Stimulated activated CD8-positive, alpha-beta memory T cell treated with anti-CD3 and anti-CD28 coated beads, Interleukin-15, amount 100 ng/mL, for 48 hours (primary cell): ENCODE measurements at places on chromosomes 2 and 18.

DNA sequence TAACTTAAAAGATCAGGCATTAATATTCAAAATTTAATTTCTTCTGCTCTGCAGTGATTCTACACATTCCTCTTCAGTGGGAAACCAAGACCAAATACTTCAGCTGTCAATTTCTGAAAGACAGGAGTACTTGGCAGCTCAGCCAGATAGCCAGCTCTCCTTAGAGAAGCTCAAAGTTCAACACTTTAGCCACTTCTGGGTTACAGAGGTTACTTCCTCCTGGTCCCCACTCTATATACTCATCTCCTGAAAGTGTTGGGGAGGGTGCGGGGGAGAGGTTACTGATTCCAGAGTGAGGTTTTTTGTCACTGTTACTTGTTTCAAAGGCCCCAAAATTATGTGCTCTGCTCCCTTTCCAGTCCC, 4.1 kb downstream of the CYTIP start:
- no peak for DNase-seq

DNA sequence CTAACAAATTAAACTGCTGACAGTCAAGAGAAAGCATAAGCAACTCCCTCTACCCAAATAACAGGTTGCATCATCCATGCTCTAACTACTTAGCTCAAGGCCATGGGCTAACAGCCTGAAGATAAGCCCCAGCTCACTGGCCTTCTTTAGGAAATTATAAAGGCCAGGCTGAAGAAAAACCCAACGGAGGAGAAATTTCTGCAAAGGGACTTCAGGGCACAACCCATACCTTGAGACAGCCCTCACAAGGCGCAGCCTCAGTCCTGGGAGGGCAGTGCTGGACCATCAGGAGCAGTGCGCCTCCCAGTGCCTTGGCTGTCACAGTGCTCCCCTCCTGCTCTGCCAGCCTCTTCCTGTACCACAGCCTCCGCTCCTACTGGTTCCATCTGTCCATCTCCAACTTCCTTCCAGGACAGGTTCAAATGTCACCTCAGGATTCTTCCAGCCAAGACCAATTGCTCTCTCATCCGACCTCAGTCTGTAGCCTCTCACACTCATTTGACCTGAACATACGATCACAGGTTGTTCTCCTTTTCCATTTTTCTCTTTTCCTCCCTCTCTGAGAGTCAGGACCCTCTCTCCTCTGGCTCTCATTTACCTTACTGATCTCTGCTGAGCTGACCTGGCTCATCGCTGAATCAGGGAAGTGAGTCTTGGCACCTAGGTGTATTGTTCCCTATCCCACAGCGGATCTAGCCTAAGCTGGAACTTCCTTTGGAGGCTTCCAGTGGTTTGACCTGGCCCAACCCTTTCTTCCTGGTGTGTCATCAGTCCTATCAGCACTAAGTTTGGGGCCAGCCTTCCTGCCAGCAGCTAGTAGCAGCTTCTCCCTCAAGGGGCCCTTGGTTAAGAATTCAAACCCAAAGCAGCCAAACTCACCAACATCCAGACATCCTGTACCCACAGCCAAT, 1.9 kb downstream of the MCFD2 start:
- DNase-seq = no peak

DNA sequence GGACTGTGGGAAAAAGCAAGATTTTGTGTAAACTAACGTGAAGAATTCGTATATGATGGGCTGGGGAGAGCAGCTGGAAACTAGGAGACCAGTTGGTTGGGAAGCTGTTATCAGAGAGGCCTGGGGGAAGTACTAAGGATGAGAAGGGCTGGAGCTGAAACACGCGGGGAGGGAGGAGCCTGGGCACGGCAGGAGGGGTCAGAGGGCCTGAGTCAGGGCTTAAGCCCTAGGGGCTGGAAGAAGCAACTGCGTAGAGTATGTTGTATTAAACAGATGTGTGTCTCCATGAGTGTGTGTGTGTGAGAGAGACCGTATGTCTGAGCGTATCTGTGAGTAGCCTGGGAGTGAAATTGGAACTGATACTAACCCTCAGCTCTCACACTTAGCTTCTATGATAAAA, 8.4 kb downstream of the POMC start:
- DNase-seq = no peak

DNA sequence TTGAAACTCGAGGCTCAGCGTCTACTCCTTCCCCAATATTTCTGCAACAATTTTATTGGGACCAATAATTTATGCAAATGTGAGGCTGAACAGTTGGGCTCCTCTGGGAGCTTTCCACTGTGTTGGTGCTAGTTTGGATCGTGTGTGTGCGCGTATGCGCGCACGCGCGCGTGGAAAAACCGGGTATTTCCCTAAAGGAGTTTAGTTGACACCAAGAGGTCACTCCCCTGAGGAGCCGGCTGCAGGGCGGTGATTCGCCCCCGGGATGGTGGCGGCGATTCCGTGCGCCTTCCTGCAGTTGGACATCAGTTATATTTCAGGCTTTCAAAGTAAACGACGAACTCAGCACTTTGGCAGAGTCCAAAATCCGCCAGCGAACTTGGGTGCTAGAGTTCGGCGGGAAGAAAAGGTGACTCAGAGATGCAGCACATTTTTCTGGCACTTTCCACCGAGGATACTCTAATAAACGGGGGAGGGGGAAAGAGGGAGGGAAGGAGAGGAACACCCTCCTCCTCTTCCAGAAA, 186.5 kb upstream of the FANCL start:
- DNase-seq = no peak

- DNase-seq = no peak
These were observed 1.8 kb upstream of the WIPF1 start for GRCh38 chr2:174599310-174599921.

DNA sequence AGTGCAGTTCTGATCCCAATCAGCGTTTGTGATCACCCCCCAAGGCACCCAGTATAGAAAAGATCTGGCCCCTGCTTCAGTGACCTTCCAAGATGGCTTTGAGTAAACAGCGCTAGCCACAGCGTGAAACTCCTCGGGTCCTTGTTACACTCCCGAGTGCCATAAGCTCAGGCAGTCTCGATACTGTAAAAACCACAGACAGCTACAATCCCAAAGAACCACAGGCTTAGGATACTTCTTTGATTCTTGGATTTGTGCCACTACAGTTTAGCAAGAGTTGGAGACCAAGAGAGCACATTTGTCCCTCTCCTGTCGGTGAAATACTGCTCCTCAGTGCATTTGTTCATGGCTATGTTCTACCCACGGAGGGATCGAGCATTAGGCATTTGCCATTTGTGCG, 352.5 kb upstream of the ZNF521 start:
- no peak for DNase-seq

DNA sequence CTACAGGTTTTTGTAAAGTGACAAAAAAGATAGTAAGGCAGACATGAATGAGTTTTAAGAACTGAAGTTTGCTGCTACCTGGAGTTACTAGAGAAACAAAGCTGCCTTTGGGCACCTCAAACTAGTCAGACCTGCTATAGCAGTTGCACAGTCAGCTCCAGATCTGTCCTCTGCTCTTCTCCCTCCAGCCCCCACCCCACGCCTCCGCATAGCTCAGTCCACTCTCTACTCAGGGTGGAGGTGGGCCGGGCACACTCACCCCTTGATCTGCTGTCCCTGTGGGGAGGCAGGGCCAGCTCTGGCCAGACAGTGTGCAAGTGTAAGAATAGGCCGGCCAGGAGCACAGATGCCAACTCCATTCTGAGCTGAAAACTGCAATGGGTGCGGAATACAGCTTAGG, 4.1 kb downstream of the SERTAD2 start:
- no peak for DNase-seq

DNA sequence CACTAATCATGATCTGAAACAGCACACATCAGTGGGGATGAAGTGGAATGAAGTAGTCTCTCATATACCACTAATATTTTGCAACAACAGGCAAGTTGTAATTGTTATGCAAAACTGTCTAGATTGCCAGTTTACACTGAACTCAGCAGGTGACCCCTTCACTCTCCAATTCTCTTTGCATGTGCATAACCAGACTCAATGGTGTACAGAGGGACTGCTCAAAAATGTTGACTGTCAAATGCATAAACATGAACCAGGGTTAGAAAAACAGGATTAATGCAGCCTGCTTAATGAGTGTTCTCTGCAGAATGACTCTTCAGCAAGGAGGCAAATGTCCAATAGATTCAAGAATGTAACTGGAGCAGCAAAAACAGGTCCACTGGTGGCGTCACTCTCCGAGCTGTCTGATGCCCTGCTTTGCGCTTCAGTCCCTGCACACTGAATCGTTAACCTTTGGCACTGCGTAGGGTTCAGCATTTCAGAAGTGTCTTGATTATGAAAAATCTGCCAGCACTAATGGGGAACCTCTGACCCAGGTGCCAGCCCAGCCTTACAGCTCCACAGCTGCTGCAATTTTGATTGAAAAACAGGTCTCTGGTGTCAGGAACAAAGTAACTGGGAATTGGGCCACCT, 209.3 kb downstream of the TDRD15 start:
- no peak for DNase-seq

DNA sequence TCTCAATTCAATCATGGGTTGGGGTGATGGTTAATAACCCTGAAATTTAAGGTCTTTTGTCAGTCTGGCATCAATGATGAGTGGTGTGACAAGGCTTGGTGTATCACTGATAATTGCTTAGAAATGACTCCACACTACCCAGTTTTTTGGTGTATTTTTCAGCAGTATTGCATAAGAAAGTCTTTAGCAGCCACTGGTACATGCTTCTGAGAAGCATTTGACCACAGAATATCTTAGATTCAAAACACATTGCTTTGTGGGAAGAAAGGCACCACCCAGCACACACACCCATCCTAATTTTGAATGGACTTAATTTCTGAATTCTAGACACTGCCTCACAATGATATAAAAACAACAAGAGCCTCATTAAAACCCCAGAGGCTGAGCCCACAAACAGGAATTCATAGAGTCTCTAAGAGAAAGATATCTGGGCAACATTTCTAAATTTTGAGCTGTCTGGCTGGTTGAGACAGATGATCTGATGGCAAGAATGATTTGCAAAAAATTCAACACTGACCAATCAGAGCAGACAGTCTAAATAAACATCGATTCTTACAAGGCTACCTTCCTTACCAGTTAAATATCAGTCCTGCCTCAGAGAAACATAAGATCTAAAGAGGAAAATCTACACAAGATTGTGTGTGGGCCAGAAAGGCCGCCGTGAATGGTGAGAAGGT, 114.7 kb upstream of the CYP1B1 start:
- DNase-seq = no peak

DNA sequence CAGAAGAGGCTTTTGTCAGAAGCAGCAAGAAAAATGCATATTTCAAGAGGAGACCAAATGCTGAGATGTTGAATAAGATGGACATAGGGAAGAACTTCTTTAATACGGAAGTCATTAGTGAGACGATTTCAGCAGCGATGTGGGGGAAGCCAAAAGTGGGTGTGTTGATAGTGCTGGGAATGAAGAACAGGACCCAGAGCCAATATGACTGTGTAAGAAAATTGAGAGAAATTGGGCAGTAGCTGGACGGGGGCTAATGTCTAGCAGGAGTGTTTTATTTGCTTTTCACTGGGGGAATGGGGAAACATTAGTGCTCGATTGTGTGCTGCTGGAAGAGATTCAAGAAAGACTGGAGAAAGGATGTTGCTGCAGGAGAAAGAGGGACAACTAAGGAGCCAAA, 788.7 kb upstream of the KLHL29 start:
- no peak for DNase-seq

GRCh38 chr18:42296723-42297122, 341.7 kb downstream of the PIK3C3 start:
- DNase-seq = no peak

- DNase-seq = no peak
These were observed 42.1 kb downstream of the TOGARAM2 start for GRCh38 chr2:29023188-29023587.

GRCh38 chr18:457140-457519, 43.4 kb downstream of the COLEC12 start:
- DNase-seq = no peak

DNA sequence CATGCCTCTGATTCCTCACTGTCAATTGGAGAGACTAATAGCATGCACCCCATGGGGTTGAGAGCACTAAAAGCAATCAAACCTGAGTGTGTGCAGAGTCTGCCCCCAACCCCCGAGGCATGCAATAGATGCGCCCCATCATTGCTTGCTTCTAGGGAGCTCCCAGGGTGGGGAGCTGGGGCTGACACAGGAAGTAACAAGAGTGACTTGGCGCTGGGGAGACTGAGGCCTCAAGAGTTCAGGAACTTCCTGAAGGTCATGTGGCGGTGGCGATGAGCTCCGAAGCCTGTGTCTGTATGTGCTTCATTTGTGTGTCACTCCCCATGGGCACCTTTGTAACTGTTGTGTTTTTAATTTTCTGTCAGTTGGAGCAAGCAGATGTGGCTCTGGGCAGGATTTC, 61.2 kb downstream of the CTIF start:
- DNase-seq = no peak

- DNase-seq = no peak
These were observed 76.2 kb upstream of the ODC1 start for GRCh38 chr2:10524341-10524740.

- no peak for DNase-seq
These were observed 93.2 kb downstream of the LRRTM4 start for GRCh38 chr2:77428946-77429345.

GRCh38 chr2:72015266-72015665, 132.4 kb downstream of the CYP26B1 start:
- no peak for DNase-seq

- no peak for DNase-seq
These were observed 7.2 kb upstream of the KCNK3 start for GRCh38 chr2:26685341-26685740.

DNA sequence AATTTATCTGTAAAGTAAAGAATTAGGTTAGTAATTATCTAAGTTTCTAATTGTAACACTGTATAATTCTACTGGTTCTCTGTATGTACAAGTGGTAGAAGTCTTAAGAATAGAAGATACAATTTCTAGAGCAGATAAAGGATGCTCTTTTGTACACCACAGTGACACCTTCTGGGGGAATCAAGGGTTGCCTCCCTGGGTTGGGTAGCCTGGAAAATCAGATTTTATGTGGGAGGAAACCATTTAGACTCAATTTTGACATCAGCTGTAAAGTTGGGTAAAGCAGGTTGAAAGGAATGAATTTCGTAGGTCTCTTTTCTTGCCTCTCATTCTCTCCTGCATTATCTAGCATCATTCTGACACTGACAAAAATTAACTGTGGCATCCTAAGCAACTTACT, 354.8 kb downstream of the DCC start:
- no peak for DNase-seq

GRCh38 chr18:31206787-31207381, 44.2 kb upstream of the DSC1 start:
- DNase-seq = no peak

GRCh38 chr18:44771572-44771955, 90.9 kb downstream of the SETBP1 start:
- DNase-seq = no peak

- no peak for DNase-seq
These were observed 44.9 kb downstream of the PSMG2 start for GRCh38 chr18:12747530-12748315.

DNA sequence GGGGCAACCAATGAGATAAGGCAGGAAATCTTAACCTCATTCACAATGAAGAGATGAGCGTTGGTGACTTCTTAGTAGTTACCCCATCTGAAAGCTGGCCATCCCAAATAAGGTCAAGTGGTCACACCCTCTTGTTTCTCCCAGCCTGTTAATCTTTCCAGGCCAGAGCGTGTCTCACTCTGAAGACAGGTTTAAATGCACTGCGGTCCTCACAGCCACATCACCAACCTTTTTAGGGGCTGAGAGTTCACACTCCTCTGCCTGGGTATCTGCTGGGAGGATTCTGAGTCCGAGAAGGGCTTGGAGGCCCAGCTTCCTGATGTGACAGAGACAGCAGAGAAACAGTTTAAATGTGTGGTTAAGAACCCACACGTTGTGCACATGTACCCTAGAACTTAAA, 13.3 kb upstream of the CNGA3 start:
- DNase-seq = no peak

- DNase-seq = no peak
These were observed 312.9 kb downstream of the MTX2 start for GRCh38 chr2:176582176-176582575.

- DNase-seq = no peak
These were observed 28.7 kb upstream of the IL1RL1 start for GRCh38 chr2:102282678-102283091.
